ENCODE measurements at places on chromosomes 12 and 14. TPM values are rescaled to one million over a fixed set of nuclear protein-coding genes. Genes with fewer than 3 reads are reported as not detected.

- H3K4me3 ChIP-seq, result no peak overlapping the region
- no peak overlapping the region for H3K27ac ChIP-seq
- no peaks in the 10 kb centered on the region for H3K36me3 ChIP-seq
- H3K4me1 ChIP-seq, result peaks cover 3% of the 10 kb centered on the region
- H3K27me3 ChIP-seq, result no peaks in the 10 kb centered on the region
Observed at GRCh38 chr12:89179983-89180382, 172.3 kb downstream of the DUSP6 start.

DNA sequence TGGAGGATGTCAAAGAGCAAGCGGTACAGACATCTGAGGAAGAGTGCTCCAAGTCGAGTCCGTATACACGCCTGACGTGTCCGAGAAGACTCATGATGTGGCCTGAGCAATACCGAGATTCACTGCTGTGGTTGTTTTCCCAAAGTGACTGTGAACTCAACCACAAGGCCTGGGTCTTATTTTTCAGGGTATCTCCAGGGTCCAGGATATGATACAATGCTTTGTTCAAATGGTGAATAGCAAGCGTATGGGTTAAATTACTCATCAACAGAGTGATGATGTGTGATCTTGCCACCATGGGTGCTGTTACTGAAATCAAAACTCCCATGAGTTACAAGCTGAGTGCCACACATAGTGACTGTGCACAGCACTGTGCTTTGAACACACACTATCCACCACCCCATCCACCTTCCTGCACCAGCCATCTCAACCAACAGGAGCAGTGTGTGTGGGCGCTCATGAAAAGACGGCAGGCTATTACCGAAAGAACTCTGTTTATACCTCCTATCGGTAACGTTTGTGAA lies 109.6 kb downstream of the BCAT1 start:
- H3K27me3 ChIP-seq, result no peaks in the 10 kb centered on the region
- DNase-seq, result no peak
- H3K27ac ChIP-seq, result no peak overlapping the region
- H3K4me3 ChIP-seq, result no peak overlapping the region
- no peaks in the 10 kb centered on the region for H3K36me3 ChIP-seq
- H3K4me1 ChIP-seq, result peaks cover 7% of the 10 kb centered on the region

DNA sequence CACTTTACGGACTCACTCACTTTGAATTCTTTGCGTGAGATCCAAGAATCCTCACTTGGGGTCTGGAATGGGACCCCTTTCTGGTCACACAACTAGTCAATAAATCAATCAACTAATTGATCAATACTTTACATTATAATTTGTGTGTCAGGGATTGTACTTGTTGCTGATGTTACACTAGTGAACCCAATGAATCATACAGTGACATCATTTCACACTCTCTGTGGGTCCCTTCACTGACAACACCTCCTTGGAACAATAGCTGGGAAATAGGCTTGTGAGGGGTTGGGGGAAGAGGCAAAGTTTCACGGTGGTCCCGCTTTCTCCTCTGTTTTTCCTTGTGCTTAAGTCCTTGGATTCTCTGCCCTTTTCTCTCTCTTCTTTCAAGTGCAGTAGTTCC lies 35.0 kb downstream of the TPH2 start:
- no peak overlapping the region for H3K27ac ChIP-seq
- DNase-seq, result no peak
- H3K4me1 ChIP-seq, result no peaks in the 10 kb centered on the region
- H3K36me3 ChIP-seq, result no peaks in the 10 kb centered on the region
- H3K4me3 ChIP-seq, result no peak overlapping the region
- no peaks in the 10 kb centered on the region for H3K27me3 ChIP-seq

GPR162 gene
- 1.1 TPM for total RNA-seq

GRCh38 chr12:91172096-91172495 lies 10.5 kb downstream of the DCN start:
- H3K4me1 ChIP-seq, result no peaks in the 10 kb centered on the region
- DNase-seq, result no peak
- H3K4me3 ChIP-seq, result no peak overlapping the region
- H3K27me3 ChIP-seq, result no peaks in the 10 kb centered on the region
- H3K36me3 ChIP-seq, result no peaks in the 10 kb centered on the region

DNA sequence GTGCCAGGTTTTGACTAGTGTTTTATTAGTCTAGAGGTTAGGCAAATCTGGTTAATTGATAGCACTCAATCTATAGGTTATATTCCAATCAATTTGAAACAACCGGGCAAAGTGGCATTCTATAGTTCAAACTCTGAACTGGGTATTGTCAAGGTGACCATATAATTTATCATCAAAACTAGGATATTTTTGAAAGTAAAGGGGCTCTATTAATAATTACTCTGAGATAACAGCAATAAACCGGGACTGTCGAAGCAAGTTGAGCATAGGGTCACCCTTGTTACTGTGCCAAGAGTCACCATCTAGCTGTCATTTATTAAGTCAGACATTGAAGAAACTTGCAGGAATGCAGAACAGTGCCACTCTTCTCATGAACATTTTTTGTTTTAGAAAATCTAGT lies 321.2 kb downstream of the RAD51B start:
- no peak overlapping the region for H3K4me3 ChIP-seq
- H3K36me3 ChIP-seq, result no peaks in the 10 kb centered on the region
- no peaks in the 10 kb centered on the region for H3K27me3 ChIP-seq
- H3K27ac ChIP-seq, result peak overlapping the region; percentile 63
- peaks cover 75% of the 10 kb centered on the region for H3K4me1 ChIP-seq

TEAD4 gene
- total RNA-seq, result 42.5 TPM

- H3K36me3 ChIP-seq, result no peaks in the 10 kb centered on the region
- H3K27ac ChIP-seq, result no peak overlapping the region
- H3K4me3 ChIP-seq, result no peak overlapping the region
- no peak for DNase-seq
Observed at GRCh38 chr14:68723808-68724268, 69.0 kb downstream of the ZFP36L1 start.

- no peak overlapping the region for H3K4me3 ChIP-seq
- no peaks in the 10 kb centered on the region for H3K27me3 ChIP-seq
- peaks cover 87% of the 10 kb centered on the region for H3K4me1 ChIP-seq
- H3K27ac ChIP-seq, result peak overlapping the region; percentile 89
- H3K36me3 ChIP-seq, result no peaks in the 10 kb centered on the region
Observed at GRCh38 chr12:54429014-54429471, 10.0 kb upstream of the ITGA5 start.

SPTB gene
- total RNA-seq, result 9.9 TPM

GRCh38 chr14:105445290-105445689 lies 25.7 kb downstream of the MTA1 start:
- H3K36me3 ChIP-seq, result peaks cover 15% of the 10 kb centered on the region
- H3K27me3 ChIP-seq, result no peaks in the 10 kb centered on the region

- H3K4me3 ChIP-seq, result no peak overlapping the region
- no peak overlapping the region for H3K27ac ChIP-seq
- no peaks in the 10 kb centered on the region for H3K27me3 ChIP-seq
- no peaks in the 10 kb centered on the region for H3K4me1 ChIP-seq
- DNase-seq, result no peak
Observed at GRCh38 chr12:1173781-1174617, 183.0 kb downstream of the ERC1 start.
